ENCODE measurements at places on chromosomes 2 and 18.

- DNase-seq = no peak
Observed at GRCh38 chr2:219060821-219061791, at the start of gene IHH. TSS of gene IHH (minus strand) at chr2:219060921. CDS start at chr2:219060467, 454 bp downstream.

- DNase-seq = no peak
Observed at GRCh38 chr18:26312199-26312598, 86.0 kb downstream of the TAF4B start.

DNA sequence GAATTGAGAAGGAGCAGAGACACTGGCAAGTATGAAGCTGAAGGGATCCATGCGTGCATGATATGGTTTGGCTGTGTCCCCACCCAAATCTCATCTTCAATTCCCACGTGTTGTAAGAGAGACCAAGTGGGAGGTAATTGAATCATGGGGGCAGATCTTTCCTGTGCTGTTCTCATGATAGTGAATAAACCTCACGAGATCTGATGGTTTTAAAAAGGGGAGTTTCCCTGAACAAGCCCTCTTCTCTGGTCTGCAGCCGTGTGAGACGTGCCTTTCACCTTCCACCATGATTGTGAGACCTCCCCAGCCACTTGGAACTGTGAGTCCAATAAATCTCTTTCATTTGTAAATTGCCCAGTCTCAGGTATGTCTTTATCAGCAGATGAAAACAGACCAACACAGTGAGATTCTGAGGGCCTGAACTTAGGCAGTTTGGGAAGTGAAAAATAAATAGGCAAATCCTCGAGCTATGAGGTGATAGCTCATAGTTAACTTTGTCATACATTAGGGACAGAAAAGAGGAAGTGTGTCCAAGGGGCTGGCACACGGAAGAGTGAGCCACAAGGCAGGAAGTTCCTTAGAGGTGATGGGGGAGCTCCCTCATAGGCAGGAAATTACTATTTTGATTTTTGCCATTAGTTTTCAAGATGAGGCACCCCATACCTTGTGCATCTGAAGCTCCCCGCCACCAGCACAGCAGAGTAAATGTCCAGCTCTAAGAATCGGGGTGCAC, 658.8 kb upstream of the ID2 start:
- no peak for DNase-seq

DNA sequence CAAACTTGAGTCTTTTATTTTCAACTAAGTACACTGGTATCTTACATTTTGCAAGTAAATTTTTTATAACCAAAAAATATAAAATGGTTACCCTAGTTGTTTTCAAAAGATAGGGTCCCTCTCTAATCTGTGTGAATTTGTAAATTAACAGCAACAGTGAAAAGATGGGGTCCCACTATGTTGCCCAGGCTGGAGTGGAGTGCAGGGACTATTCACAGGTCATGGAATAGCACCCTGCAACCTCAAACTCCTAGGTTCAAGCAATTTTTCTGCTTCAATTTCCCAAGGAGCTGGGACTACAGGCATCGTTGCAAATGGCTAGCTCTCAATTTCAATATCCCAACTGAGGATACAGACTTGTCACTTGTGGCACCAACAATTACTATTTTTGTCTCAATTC, 12.1 kb downstream of the CCT4 start:
- DNase-seq = no peak

- no peak for DNase-seq
Observed at GRCh38 chr18:42064109-42064508, 109.1 kb downstream of the PIK3C3 start.

- peak; percentile 44 for DNase-seq
Observed at GRCh38 chr2:214987261-214987660, 151.2 kb downstream of the ABCA12 start.

DNA sequence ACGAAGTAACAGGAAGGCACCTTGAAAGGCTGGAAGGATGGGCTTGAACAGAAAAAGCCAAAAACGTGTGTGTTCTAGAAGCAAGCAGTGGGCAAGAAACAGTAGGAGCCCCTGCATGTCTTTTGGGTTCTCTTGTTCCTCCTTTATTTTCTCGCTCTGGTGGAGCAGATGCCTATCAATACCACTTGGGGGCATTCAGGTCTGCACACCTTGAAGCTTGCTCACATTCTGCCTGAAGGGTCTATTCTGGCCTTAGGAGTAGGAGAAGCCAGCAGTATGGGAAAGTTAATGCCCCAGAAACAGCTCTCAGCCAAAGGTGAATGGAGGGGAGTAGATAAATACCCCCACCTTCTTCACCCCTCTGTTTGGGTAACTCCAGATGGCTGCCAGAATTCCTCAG, 204.5 kb downstream of the TXNL1 start:
- DNase-seq = no peak
